ENCODE measurements at places on chromosomes 5 and 9. TPM values are rescaled to one million over a fixed set of nuclear protein-coding genes. Genes with fewer than 3 reads are reported as not detected.

GRCh38 chr5:94776167-94776566 lies 157.7 kb downstream of the SLF1 start:
- DNase-seq, result no peak

SARDH gene
- total RNA-seq, result 4.9 TPM

PCDHGA3 gene
- 4.6 TPM for total RNA-seq

DDX4 gene
- total RNA-seq, result 0.42 TPM
